ENCODE measurements at places on chromosomes 2 and 18.

DNA sequence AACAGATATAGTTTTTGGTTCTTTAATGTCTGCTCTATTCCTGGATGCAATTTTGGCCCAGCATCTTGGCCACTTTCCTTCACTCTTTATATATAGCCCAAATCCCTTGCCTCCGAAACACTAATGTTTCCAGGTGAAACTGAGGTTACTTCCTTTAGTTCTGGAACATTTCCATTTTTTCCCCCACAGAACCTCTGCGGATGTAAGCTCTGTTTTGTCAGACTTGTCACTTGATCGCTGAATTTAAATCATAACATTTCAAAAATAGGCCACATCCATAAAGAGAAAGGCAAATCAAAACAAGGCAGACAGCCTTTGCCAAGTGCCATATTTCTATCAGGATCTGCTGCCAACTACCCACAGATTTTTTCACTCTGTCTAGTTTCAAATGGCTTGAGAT lies 115.1 kb downstream of the ANKRD44 start:
- DNase-seq = no peak

- no peak for DNase-seq
Observed at GRCh38 chr2:23460228-23460627, 75.2 kb downstream of the KLHL29 start.

GRCh38 chr2:176534798-176535466 lies 265.7 kb downstream of the MTX2 start:
- no peak for DNase-seq

GRCh38 chr2:195489101-195489500 lies 167.9 kb upstream of the SLC39A10 start:
- DNase-seq = no peak

DNA sequence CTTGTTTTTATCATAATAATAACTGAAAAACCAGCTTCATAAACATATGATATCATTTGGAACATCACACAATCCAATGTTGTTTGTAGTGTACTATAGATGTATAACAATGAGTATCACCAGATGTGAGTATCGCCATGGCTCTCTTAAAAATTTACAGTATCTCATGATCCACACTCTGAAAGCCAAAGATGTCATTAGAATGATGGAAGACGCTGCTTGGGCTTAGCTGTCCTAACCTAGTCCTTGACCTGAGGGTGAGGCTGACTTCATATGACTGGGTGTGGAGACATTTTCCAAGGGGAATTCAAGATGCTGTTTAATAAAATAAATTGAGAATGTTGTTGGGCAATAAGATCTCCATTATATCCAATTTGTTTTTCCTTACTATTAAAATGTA lies 242.6 kb downstream of the RIT2 start:
- no peak for DNase-seq

DNA sequence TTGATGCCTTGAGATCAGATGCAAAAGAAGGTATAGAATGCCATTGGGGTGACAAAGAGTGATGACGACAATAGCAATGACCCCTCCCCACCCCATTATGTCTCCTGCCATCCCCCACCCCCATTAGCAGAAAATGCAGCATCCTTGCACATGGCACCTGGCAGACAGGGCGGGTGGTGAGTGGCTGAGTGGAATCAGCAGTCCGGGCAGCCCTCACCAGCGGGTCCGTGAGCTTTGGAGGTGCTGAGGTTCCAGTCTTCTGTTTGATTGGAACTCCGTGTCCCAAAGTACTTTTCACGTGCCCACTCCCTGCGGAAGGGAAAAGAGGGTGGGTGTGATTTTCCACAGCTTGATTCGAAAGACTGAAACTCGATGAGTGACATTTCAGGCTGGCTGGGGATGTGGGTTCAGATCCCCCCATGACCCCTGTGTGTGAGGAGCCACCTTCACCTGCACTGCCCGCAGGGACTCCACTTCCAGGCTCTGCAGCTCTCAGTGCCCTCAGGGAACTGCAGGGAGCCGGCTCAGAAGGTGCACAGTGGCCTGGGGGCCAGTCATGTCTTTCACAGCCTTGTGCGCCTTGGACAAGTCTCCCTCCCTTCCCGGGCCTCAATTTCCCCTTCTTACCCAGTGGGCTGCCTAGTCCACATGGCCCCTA lies 130.9 kb downstream of the GLI2 start:
- no peak for DNase-seq

GRCh38 chr2:187134306-187134705 lies 285.3 kb upstream of the ZSWIM2 start:
- no peak for DNase-seq

DNA sequence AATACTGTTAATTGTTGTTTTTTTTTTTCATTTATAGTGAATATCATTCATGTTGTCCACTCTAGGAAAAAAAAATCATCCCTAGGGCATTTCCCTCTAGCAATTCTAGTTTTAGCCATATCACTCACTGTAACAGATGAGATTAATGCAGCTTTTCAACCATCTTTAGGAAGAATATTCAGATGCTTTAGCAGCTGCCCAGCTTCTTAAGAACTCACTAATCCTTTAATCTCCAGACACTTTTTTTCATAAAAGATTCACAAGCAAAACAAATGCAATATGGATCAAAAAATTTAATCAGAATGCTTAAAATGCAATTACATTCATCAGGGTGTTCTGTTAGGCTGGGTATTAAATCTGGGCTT lies 692.6 kb downstream of the ERBB4 start:
- DNase-seq = no peak

GRCh38 chr2:235582081-235582686 lies 88.3 kb downstream of the AGAP1 start:
- no peak for DNase-seq
